ENCODE measurements at places on chromosomes 7 and 10.
A peak's percentile ranks its signal among the peaks of the same experiment; 100 is the strongest.

DNA sequence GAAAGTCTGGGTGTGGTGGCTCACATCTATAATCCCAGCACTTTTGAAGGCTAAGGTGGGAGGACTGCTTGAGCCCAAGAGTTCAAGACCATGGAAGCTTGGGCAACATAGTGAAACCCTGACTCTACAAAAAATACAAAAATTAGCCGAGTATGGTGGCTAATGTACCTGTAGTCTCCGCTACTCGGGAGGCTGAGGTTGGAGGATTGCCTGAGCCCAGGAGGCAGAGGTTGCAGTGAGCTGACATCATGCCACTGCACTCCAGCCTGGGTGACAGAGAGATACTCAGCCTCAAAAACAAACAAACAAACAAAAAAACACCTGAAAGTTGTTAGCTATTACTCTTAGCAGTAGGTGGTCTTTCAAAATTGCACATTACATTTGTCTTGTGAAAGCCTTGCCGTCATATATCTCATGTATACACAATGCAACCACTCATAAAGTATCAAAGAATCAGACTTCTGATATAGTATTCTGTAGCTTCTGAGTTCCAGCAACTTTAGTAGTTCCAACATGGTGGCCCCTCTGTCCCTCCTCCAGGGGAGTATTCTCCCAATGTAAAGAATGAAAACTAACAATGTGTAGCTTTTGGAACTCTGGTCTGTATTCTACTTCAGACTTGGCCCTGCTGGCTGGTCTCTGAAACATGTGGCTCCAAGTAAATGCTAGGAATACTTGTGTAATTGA is 101.5 kb downstream of the ZNF92 start:
- DNase-seq: no peak

- no peak for DNase-seq
These were observed 890 bp downstream of the ZFYVE27 start for GRCh38 chr10:97737770-97738265.

GRCh38 chr10:48533540-48533939 is 71.3 kb downstream of the ARHGAP22 start:
- DNase-seq: no peak

DNA sequence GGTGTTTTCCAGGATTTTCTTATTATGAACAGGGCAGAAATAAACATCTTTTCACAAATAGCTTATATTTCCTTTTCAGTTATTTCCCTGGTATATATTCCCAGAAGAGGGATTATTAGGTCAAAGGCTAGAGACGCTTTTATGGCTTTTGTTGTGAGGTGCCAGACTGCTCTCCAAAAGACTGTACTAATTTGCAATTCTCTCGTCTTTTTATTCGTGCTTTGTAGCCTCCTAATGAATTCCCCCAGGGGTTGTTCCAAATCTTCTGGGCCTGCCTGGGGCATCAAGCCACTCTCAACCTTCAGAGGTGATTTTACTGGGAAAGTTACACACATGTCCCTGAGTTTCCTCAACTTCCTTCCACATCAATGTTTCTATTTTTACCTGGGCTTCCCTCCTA is 34.0 kb upstream of the R3HCC1L start:
- no peak for DNase-seq

DNA sequence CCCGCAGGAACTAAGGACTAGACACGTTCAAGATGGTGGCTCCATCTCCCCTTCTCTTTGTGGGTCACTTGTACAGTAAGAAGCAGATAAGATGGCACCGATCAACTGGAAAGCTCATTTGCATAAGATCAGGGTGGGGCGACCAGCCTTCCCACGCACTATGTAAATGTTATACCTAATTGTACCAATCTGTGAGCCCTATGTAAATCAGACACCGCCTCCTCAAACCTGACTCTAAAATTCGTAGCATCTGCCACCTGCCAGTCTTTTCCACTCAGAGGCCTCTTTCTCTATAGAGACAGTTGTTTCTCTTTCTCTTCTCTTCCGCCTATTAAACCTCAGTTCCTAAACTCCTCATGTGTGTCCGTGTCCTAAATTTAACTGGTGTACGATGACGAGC is 324.5 kb downstream of the PHF14 start:
- DNase-seq: no peak

DNA sequence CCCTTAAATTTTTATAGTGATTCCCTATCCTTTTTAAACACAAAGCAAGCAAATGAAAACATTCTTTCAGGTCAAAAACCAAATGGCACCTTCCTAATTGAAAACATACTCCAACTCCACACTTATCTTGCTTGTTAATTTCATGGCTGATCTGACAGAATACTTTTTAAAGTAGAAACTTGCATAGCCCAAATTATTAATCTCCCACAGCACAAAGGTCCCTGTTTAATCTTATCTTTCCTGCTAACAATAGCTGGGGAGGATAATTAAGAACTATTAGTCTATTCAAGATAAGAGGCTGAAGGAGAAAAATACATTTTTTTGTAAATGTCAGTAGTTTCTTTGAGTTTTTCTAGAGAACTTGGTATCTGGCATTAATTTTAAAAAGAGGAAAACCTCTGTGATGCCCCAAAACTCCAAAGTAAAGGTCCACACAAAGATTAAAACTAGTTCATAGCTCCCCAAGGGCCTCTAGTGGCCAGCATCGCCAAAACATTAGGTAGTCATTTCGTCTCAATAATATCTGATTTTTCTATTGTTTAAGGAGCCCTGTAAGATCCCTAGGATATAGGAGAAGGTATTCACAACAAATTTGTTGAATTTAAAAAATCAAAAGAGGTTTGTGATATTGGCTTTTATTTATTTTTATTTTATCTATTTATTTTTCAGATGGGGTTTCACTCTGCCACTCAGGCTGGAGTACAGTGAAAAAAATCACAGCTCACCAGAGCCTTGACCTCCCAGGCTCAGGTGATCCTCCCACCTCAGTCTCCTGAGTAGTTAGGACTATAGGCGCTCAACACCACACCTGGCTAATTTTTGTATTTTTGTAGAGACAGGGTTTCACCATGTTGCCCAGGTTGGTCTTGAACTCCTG is 14.7 kb downstream of the CDNF start:
- peak; percentile 6 for DNase-seq

GRCh38 chr7:42690794-42691639 is 220.9 kb downstream of the C7orf25 start:
- no peak for DNase-seq

GRCh38 chr10:3852147-3852904 is 67.3 kb upstream of the KLF6 start:
- peak; percentile 58 for DNase-seq

- DNase-seq: no peak
These were observed 19.4 kb upstream of the PDCD4 start for GRCh38 chr10:110852255-110852896.

GRCh38 chr10:21084700-21085099 is 187.6 kb upstream of the NEBL start:
- no peak for DNase-seq

DNA sequence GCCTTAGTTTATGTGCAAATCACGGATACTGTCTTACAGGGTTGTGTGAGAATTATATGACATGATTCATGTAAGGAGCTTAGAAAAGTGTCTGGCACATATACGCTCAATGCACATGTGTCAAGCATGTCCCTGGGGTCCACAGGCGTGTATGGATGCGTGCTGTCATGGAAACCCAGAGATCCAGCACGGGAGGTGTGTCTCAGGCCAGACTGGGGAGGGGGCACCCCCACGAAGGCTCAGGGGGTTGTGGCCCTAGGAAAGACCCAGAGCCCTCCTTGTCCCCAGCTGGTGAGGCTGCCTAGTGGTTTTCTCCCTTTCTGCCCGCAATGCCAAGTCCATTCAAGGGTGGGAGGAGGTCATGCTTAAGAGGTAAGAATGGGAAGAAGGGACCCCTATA is 9.1 kb downstream of the BTBD16 start:
- DNase-seq: no peak

All from activated T-helper 9 cell treated with anti-CD3 and anti-CD28 coated beads, Interleukin-2, amount 50 U/mL, for 16 hours (primary cell).